ENCODE measurements at places on chromosomes 7 and 10. TPM values are rescaled to one million over a fixed set of nuclear protein-coding genes. Genes with fewer than 3 reads are reported as not detected.

- no peaks in the 10 kb centered on the region for H3K4me1 ChIP-seq
- DNase-seq = no peak
- H3K36me3 ChIP-seq = no peaks in the 10 kb centered on the region
- no peak overlapping the region for H3K27ac ChIP-seq
- no peak overlapping the region for H3K4me3 ChIP-seq
These were observed 203.7 kb downstream of the AGMO start for GRCh38 chr7:15358112-15358511.

- H3K27me3 ChIP-seq = no peaks in the 10 kb centered on the region
- no peaks in the 10 kb centered on the region for H3K36me3 ChIP-seq
- DNase-seq = peak; percentile 40
These were observed 117.2 kb upstream of the KLF6 start for GRCh38 chr10:3902054-3902808.

Gene BTRC
- total RNA-seq = 34.8 TPM

DNA sequence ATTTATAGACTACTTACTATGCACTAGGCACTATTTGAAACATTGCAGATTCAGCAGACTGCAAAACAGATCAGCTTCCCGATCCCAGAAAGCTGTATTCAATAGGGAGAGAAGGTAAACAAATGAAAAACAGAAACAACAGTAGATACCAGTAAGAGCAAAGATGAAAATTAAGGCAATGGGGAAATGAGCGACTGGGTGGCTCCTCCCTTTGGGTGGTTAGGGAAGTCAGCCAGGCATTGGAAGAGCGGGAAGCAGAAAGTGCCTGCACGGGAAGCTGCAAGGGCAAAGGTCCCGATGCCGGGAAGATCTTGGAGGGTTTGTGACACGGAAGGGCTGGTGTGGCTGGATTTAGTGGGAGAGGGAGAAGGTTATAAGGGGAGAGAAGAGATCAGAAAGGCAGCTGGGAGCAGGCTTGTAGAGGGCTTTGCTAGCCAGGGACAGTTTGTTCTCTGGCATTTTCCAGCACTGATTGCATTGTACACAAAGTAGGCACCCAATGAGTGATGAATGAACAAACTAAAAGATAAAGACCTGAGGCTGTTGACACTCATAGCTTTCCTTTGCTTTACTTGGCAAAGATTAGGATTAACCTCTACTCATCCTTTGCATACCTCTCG, 67.8 kb downstream of the NAMPT start:
- peak overlapping the region; percentile 51 for H3K4me3 ChIP-seq
- H3K27ac ChIP-seq = peak overlapping the region; percentile 97
- DNase-seq = peak; percentile 71
- no peaks in the 10 kb centered on the region for H3K36me3 ChIP-seq

- no peaks in the 10 kb centered on the region for H3K4me1 ChIP-seq
- DNase-seq = no peak
- no peak overlapping the region for H3K4me3 ChIP-seq
- peaks cover 14% of the 10 kb centered on the region for H3K27me3 ChIP-seq
- H3K27ac ChIP-seq = no peak overlapping the region
These were observed 38.0 kb upstream of the GPAM start for GRCh38 chr10:112221545-112221944.

Gene HOXA10
- total RNA-seq = not detected

Gene RADIL
- 4.5 TPM for total RNA-seq

Gene AZGP1
- total RNA-seq = 85.5 TPM

Gene FRA10AC1
- 14.4 TPM for total RNA-seq

DNA sequence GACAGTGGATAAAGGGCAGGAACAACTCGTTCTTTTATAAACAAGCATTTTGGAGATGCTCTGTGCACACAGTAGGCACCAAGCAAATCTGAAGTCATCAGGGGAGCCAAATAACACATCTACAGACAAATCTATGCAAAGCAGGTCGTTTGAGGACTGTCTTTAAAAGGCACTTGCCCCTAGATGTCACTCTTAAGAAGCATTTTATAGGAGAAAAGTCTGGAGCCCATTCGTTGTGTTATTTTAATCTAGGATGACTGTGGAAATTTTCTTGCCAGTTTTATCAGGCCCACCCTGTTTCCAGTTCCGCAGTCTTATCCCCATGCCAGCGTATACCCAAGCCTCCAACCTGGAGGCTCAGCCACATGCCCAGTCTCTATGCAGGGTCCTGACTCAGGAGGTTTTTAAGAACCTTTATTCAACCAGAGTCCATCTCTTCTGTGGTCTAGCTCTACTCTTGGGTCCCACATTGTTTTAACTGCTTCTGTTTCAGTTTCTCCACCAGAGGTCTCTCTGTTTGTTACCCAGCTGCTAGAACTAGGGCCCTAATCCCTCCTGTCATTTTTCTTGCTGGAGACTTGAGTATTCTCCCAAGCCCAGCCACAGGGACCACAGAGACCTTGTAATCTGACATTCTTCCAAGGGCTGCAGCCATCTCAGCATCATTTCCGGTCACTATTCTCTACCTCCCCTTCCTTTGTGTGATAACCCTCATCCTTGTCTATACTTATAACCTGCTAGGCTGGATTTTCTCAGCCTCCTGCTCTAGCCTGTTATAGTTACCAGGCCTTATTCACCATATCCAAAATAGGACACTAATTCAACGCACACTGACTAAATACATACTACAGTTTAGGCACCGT, 26.7 kb downstream of the PIK3CG start:
- DNase-seq = no peak
- H3K4me3 ChIP-seq = no peak overlapping the region
- no peak overlapping the region for H3K27ac ChIP-seq
- H3K27me3 ChIP-seq = no peaks in the 10 kb centered on the region

DNA sequence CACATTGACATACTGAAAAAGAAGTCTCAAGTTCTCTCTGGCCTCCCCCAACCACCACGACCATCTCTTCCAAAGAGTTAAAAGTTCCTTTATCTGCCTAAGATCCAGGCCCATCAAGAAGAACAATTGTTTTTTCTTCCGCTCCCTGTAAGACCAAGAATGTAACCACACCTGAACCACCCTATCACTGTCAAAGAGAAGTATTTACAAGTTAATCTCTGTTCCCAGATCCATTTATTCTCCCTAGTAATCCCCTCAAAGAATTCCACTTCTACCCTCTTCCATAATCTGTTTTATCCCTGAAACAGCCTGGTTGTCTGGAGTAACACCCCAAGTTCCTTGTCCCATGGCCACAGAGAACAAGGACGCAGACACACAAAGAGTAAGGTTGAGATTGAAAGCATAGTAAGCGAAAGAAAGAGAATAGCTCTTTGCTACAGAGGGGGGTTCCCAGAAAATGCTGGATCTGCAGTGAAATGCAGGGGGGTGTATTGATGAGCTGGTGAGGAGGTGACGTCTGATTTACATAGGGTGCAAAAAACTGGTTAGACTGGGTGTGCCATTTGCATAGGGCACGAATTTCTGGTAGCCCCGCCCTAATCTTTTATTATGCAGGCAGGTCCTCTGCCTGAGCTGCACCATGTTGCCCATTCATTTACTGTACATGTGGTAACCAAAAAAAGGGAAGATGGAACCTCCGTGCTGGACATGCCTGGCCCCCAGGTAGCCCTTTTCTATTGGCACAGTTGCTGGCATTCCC, 122.0 kb downstream of the SKIDA1 start:
- H3K27ac ChIP-seq = no peak overlapping the region
- peaks cover 8% of the 10 kb centered on the region for H3K4me1 ChIP-seq
- H3K4me3 ChIP-seq = no peak overlapping the region
- DNase-seq = no peak
- H3K27me3 ChIP-seq = no peaks in the 10 kb centered on the region
- H3K36me3 ChIP-seq = no peaks in the 10 kb centered on the region

GRCh38 chr7:22895140-22895827, 72.6 kb upstream of the TOMM7 start:
- H3K4me1 ChIP-seq = no peaks in the 10 kb centered on the region
- no peaks in the 10 kb centered on the region for H3K36me3 ChIP-seq
- H3K27ac ChIP-seq = no peak overlapping the region
- H3K4me3 ChIP-seq = no peak overlapping the region
- no peak for DNase-seq

GRCh38 chr10:94358480-94358879, 4.3 kb downstream of the NOC3L start:
- DNase-seq = no peak
- no peaks in the 10 kb centered on the region for H3K27me3 ChIP-seq
- H3K4me1 ChIP-seq = peaks cover 30% of the 10 kb centered on the region
- no peak overlapping the region for H3K4me3 ChIP-seq
- peaks cover 60% of the 10 kb centered on the region for H3K36me3 ChIP-seq
- no peak overlapping the region for H3K27ac ChIP-seq

GRCh38 chr7:67990003-67990402, 993.4 kb downstream of the TYW1 start:
- no peak overlapping the region for H3K27ac ChIP-seq
- H3K4me3 ChIP-seq = no peak overlapping the region
- H3K27me3 ChIP-seq = peaks cover 65% of the 10 kb centered on the region
- DNase-seq = no peak

DNA sequence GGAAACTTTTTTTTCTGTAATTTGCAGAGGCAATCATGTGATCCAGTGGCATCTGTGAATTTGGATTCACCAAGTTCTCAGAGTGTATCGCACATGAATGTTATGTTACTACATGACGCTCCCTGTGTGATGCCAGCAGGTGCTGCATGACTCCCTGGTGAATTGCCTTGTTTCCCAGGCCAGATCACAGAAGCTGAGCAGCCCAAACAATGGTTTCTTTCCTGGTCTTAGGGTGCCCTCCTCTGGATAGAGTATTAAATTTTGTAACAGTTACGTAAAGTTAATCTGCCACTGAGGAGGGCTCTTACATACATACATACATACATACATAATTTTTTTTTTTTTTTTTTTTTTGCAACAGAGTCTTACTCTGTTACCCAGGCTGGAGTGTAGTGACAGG, 3.6 kb downstream of the ZSCAN21 start:
- no peak overlapping the region for H3K4me3 ChIP-seq
- H3K27ac ChIP-seq = no peak overlapping the region
- DNase-seq = no peak
- peaks cover 31% of the 10 kb centered on the region for H3K4me1 ChIP-seq
- peaks cover 20% of the 10 kb centered on the region for H3K36me3 ChIP-seq

GRCh38 chr10:113644185-113645120, 19.4 kb downstream of the NRAP start:
- peaks cover 84% of the 10 kb centered on the region for H3K4me1 ChIP-seq
- H3K27me3 ChIP-seq = no peaks in the 10 kb centered on the region
- peaks cover 11% of the 10 kb centered on the region for H3K36me3 ChIP-seq
- H3K27ac ChIP-seq = peak overlapping the region; percentile 82

DNA sequence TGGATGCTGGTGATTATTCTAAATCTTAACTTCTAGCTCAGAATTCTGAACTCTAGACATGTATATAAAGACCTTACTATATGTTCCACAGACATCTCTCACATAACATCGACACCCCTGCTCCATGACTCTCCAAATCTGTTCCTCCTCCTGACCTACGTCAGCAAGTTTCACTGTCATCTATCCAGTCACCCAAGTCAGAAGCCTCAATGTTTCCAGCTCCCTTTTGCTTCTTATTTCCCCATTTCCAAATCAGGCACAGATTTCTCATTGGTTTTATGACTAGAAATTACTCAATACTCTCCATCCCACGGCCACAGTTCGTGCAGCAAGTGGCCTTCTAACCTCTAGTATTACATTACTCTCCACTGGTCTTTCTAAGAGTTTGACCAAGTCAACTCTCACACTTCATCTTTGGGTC, 28.5 kb downstream of the EPC1 start:
- no peak overlapping the region for H3K27ac ChIP-seq
- no peak overlapping the region for H3K4me3 ChIP-seq
- no peaks in the 10 kb centered on the region for H3K36me3 ChIP-seq
- peaks cover 97% of the 10 kb centered on the region for H3K4me1 ChIP-seq

Gene PON1
- total RNA-seq = not detected
